ENCODE measurements at places on chromosomes 4 and X.
A peak's percentile ranks its signal among the peaks of the same experiment; 100 is the strongest.

GRCh38 chr4:15234856-15235126 is 193.0 kb upstream of the C1QTNF7 start:
- peak; percentile 80 for DNase-seq

DNA sequence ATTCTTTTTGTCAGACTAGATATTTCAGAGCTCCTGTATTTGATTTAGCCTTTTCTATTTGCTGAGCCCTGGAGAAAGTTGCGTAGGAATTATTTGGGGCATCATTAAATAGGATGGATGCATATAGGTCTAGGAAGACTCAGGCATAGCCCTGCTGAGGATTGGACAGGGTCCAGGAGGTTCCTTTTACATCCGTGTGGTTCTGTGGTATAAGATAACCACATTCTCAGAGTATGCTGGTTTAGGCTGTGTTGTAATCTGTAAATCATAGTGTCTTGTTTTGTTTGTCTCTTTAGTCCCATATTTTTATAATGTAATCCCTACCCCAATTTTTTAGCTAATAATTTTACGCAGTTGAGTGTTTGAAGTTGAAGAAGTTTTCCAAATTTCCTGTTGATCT is 513.7 kb downstream of the RPA4 start:
- no peak for DNase-seq

DNA sequence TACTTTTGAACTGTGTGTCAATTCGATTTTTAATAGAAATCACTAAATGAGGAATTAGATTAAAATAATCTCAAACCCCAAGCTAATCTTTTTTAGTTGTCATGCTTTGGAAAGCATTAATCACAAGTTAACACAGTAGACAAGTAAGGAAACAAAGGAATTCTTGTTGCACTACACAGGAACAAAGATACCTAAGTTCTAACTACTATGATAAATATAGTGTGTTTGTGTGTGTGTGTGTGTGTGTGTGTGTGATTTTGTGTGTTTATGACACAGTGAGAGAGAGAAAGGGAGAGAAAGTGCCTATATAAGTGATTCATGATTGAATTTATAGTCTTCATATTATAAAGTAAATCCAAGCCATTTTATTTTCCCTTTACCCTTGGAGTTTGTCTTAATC is 931.4 kb downstream of the PCDH7 start:
- no peak for DNase-seq

- DNase-seq: no peak
Observed at GRCh38 chr4:184792334-184792733, 33.4 kb downstream of the ACSL1 start.

GRCh38 chr4:77586951-77587383 is 18.7 kb upstream of the CXCL13 start:
- DNase-seq: no peak

DNA sequence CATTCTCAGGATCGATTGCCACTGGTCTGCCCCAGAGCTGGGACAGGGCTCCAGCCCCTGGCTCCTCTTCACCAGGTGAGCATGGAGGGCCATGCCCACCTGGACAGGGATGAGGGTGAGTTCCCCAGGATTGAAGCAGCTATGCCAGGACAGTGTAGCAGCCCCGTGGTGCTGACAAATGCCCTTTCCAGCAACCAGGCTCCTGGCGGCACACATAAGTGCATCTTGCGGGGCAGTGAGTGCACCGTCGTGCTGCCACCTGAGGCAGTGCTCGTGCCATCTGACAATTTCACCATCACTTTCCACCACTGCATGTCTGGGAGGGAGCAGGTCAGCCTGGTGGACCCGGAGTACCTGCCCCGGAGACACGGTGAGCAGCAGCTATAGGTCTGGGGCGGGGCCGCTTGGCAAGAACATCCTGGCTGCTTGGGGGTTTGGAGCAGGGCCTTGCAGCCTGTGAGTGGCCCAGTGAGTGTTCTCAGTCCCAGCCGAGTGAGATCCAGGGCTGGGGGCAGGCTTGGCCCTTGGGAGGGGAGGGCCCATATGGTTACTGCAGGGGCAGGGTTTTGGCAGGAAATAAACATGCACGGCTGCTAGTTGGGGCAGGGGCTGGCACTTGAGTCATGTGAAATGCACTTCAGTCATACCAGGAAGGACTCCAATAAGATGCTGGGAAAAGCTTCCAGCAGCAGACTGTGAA is 6.1 kb downstream of the IL9R start:
- no peak for DNase-seq

DNA sequence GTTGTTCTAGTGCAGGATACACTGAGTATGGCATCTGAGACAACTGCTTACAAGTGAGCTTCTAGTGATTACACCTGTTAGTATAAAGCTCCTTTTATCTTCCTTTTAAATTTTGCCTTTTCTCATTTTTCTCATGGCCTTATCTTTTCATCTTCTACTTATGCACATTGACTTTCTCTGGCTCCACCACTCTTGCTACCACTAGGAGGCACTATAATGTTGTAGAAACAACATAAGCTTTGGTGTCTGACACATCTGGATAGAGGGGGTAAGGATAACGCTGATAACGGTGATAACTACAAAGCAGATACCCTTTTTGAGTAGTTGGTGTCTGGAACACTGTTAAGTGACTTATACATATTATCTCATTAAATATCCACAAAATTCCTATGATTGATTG is 187.4 kb upstream of the TEX13C start:
- no peak for DNase-seq

GRCh38 chrX:39452401-39452800 is 645.4 kb downstream of the BCOR start:
- DNase-seq: no peak

DNA sequence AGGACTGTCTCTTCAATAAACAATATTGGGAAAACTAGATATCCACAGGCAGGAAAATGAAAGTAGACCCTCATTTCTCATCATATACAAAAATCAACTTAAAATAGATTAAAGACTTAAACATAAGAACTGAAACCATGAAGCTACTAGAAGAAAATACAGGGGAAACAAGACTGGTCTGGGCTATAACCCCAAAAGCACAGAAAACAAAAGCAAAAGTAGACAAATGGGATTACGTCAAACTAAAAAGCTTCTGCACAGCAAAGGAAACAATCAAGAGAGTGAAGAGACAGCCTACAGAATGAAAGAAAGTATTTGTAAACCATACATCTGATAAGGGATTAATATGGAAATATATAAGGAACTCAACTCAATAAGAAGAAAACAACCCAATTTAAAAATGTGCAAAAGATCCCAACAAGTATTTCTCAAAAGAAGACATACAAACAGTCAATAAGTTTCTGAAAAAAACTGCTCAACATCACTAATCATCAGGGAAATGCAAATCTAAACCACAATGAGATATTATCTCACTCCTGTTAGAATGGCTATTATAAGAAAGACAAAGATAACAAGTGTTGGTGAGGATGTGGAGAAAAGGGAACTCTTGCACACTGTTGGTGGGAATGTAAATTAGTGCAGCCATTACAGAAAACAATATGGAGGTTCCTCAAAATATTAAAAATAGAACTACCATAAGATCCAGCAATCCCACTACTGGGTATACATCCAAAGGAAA is 325.3 kb upstream of the RASGEF1B start:
- no peak for DNase-seq

- no peak for DNase-seq
Observed at GRCh38 chrX:55142206-55142918, 53.5 kb downstream of the PAGE2 start.

- no peak for DNase-seq
Observed at GRCh38 chrX:145727476-145727875, 90.2 kb upstream of the SLITRK2 start.

DNA sequence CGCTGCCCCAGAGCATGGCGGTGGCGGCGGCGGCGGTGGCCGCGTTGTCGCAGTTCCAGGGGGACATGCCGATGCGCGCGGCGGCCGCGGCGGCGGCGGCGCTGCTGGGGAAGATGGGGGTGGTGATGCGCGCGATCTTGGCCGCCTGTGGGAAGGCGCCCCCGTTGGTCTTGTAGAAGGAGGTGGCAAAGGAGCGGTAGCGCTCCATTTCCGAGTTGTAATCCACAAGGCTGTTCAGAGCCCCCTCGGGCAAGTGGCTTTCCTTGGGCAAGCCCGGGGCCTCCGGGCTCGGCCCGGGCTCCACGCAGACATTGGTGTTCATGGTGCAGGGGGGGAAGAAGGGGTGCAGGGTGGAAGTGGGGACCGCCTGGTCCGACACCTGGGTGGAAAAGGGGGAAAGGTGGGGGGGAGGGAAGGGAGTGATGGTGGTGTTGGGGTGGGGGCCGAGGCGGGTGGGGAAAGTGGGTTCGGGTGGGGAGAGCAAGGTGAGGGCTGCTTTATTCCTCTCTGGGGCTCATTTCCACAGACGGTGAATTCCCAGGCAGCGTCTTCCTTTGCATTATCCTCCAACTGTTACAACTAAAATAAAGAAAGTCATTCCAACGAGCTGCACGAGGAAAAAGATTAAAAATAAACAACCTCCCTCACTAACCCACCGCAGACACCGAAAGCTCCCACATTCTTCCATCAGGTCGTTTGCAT is 3.1 kb downstream of the CXXC4 start:
- no peak for DNase-seq

DNA sequence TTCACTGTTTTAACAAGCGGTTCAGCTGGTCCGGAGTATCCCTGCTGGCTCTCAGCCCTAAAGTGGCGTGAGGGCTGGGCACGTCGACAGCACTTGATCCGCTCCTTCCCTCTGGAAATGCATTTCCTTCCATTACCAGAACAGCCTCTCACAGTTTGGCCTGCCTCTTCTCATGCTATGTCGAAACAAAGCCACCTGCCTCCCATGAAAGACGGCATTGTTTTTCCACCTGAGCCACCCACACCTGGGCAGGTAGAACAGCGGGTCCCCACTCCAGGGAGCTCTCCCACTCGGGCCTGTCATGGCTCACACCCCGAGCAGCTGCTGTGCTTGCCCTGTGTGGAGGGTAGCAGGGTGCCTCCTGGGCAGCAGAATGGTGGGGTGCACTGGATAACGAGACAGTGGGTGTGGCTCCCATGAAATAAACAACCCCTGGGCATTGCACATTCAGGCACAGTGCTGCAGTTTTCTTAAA is 86.2 kb downstream of the FHDC1 start:
- DNase-seq: no peak

DNA sequence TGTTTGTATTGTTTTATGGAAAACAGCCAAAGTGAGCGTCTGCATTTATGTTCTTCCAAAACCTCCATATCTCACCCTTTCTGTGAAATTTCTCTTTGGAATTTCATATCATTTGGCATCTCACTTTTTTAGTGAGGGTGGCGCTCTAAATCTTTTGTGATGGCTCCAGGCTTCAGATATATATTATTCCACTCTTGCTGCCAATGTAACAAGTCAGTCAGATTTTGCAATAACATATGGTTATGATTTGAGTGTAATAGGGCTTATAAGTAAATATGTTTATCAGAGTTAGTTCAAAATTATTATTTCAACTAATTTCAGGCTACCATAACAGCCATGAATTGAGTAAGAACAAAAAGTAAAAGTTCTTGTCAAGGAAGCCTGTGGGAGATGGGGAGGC is 314.7 kb downstream of the PDGFC start:
- DNase-seq: no peak

- DNase-seq: no peak
Observed at GRCh38 chr4:176945334-176945733, 152.6 kb upstream of the VEGFC start.

GRCh38 chr4:60637976-60638375 is 562.1 kb upstream of the ADGRL3 start:
- no peak for DNase-seq

DNA sequence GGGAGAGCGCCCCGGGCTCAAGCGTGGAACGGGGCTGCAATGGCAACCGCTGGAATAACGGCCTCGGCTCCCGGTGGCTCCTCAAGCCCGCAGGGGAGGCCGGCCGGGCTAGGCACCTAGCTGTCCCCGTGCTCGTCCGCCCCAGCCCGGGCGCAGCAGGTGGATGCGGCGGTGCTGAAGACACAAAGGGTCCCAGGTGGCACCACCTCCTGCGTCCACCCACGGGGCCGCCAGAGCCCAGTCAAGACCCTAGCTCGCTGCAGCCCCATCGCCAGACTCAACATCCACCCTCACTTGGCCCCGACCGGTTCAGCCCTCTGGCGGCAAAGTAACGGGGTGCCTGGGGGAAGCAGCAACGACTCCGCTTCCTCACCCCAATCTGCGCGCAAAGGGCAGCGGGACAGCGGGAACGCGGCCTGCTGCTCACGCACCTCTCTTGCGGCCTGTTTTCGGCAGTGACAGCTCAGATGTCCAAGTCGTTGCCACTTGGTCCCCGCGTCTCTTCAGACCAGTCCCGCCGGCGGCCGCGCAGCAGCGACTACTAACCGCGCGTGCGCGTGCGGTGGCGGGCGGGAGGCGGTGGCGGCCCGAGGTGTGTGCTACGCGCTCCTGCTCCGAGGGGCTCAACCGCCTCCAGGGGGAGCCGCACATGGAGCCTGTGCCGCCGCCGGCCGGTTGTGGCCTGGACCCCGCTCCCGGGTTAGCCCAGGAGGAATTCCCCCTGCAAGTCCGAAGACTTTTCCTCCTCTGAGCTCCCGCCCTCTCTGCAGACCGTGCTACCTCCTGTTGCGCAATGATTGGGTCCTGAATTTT is at the start of gene CLGN:
Gene CLGN (minus strand): TSS at position 543 of the 813 bp plus-strand sequence. CDS start 14,570 bp downstream, outside the sequence.
- no peak for DNase-seq

- no peak for DNase-seq
Observed at GRCh38 chr4:102586644-102587021, 85.5 kb downstream of the NFKB1 start.

DNA sequence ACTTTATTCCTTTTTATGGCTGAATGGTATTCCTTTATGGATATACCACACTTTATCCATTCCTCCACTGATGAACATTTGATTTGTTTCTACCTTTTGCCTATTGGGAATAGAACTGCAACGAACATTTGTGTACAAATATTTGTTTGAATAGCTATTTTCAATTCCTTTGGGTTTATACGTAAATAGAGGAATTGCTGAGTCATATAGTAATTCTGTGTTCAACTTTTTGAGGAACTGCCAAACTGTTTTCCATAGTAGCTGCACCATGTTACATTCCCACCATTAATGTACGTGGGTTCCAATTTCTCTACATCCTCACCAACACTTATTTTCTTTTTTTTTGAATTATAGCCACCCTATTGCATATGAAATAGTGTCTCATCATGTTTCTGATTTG is 156.5 kb upstream of the ATP6AP2 start:
- no peak for DNase-seq

- no peak for DNase-seq
Observed at GRCh38 chrX:26470941-26471340, 255.0 kb downstream of the MAGEB5 start.

DNA sequence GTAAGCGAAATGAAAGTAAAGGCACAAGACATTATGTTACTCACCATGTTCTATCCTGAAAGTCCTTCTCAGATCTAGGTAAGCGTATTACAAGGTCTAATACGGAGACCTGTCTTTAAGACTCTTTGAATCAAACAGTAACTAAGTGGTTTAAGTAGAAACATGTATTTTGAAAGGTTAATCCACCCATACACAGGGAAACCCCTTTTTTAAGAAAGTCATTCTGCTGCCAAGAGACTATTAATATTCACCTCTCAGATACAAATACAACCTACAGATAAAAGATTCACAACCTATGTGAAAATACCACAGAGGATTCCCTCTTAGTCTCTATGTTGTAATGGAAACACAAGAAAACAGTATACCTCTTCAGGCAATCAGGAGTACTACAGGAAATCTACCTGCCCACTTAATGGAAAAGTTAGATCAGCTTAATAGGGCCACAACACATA is 63.2 kb upstream of the TNIP3 start:
- no peak for DNase-seq

GRCh38 chrX:40867352-40867751 is 132.0 kb upstream of the MED14 start:
- no peak for DNase-seq

Measured in AG04449 (cell line).